ENCODE measurements at places on chromosomes 2 and 18.

DNA sequence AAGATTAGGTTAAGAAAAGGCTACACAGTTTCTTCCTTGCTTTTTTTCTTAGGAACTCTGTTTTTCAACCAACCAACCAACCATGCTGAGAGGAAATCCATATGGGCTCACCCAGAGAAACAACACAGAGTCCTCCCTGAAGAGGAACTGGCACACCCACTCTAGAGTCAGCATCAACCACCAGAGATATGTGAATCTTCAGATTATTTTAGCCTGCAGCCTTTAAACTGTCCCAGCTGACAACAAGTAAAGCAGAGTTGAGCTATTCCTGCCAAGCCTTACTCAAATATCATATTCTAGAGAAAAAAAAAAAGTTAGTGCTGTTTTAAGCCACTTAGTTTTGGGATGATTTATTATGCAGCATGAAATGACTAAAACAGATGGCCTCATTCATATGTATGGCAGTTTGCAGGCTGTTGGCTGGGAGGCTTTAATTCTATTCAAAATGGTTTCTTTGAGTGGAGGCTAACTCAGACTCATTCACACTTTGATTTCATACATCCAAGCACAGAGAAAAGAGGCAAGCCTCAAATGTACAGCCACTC lies 1637.7 kb upstream of the LRRTM1 start:
- DNase-seq = no peak

DNA sequence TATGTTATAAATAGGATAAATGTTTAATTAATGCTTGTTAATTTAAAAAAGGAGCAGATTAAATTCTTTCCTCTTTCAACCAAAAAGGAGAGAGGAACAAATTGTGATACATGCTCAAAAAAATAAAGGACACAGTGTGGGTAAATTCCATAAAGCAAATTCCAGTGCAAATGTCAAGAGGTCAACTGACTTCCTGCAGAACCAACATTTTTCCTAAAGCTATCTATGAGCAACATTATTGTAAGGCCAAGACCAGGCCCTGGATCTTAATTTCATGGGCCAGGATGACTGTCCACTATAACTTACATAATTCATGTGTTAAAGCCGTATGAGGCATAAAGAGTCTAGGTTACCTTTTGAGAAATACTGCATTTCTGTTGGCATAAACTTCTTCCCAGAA lies 93.9 kb upstream of the RPE start:
- no peak for DNase-seq

- DNase-seq = no peak
Measured at GRCh38 chr2:228876276-228876675, 394.8 kb downstream of the PID1 start.

- DNase-seq = no peak
Measured at GRCh38 chr18:35128675-35129074, 87.5 kb downstream of the MAPRE2 start.
